RPMI8226 (cell line): ENCODE measurements at places on chromosomes 2 and 18.

DNA sequence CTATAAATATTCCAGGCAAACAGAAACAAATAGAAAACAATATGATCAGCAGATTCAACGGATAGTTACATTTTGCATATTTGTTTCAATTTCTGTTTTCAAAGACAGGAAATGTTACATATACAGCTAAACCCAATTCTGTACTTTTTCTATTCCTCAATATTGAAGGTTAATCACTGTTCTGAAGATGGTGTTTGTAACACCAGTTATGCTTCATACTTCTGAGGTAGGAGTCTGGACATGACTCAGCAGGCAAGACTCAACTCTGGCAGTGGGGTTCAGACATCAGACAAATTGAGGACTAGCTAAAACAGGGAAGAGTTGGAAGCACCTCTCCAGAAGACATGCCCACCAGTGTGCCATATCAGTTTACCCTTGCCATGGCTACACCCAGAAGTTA is 16.6 kb downstream of the SERPINB13 start:
- DNase-seq: no peak

DNA sequence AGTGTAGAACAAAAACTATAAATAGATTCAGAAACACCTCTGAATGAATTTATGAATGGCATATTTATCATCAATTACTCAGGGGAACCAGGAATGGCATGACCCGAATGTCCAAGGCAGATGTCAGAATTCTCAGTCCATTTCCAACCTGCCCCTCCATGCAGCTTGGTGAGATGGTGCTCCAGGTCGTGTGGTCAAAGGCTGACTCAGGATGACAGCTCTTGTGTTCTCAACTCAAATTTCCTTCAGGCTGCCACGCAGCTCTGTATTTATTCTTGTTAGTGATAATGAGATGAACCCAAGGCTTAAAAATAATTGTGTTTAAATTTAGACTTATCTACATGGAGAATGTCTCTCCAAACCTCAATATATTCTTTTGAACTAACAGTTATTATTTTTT is 146.9 kb downstream of the METTL4 start:
- no peak for DNase-seq

- DNase-seq: peak; percentile 65
Observed at GRCh38 chr2:9663008-9663879, 32.4 kb upstream of the YWHAQ start.

- no peak for DNase-seq
Observed at GRCh38 chr2:127953849-127954248, 68.1 kb upstream of the AMMECR1L start.

GRCh38 chr18:58223717-58224424 is 179.8 kb downstream of the NEDD4L start:
- DNase-seq: peak; percentile 38

GRCh38 chr18:37529863-37530262 is 35.7 kb downstream of the CELF4 start:
- DNase-seq: no peak

GRCh38 chr2:26576565-26577441 is 64.4 kb downstream of the CIB4 start:
- DNase-seq: no peak

- DNase-seq: no peak
Observed at GRCh38 chr18:8366656-8367055, 242.6 kb upstream of the RAB12 start.

DNA sequence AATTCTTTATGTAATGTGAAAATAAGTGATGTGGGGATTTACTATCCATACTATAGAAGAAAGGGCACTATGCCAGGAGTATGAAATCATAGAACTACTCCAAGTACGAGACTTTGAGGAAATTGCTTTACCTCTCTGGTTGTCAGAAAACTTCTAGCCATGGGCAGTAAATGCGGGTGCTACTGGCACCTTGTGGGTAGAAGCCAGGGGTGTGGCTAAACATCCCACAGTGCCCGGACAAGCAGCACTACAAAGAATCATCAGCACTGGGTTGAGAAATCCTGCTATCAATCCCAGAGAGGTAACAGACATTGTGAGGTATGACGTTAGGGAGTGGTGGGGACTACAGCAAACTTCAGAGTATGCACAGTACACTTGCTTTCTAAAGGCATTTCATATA is 453.5 kb upstream of the TNP1 start:
- no peak for DNase-seq

DNA sequence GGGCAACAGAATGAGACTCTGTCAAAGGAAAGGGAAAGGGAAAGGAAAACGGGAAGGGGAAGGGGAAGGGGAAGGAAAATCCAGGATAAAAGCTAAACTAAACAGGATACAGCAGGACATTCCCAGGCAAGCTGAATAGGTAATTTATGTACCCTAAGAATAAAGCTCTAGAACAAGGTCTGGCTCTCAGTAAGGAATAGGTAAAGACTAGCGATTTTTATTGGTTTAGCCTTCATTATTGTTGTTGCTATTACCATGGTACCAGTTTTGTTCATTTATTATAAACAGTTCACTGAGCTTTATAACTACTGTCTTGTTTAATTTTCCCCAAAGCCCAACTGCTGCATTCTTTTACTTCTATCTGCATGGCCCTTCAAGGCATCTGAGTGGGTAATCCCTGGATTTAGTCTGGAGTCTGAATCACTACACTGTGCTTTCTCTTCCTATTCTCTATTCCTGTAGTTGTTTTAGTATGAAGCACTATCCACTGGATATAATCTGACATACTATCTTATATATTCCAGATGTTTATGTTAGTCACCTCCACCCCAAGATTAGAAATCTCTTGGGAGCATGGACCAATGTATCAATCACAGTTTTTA is 127.1 kb upstream of the TANK start:
- no peak for DNase-seq

GRCh38 chr18:4400911-4401310 is 54.2 kb downstream of the DLGAP1 start:
- no peak for DNase-seq

- no peak for DNase-seq
Observed at GRCh38 chr2:235582081-235582686, 88.3 kb downstream of the AGAP1 start.

GRCh38 chr2:168003876-168004275 is 243.5 kb downstream of the STK39 start:
- DNase-seq: no peak

- DNase-seq: peak; percentile 28
Observed at GRCh38 chr2:133561045-133561852, 7.0 kb downstream of the NCKAP5 start.

DNA sequence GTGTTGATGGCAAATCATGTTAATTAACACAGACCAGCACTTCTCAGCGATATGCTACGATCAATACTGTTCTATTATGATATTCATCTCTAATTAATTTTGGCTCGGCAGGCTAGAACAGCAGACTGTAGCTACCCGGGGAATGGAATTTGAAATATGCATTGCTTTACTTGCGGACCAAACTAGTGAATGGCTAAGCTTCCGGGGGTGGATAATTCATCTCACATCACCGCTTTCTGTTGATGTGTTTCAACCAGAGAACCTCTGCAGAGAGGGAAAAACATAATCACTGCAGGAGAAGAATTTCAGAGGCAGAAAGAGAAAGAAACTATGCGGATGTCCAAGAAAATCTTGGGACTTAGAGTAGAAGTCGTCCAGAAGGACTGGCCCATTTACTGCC is 490.9 kb downstream of the STK39 start:
- DNase-seq: no peak

DNA sequence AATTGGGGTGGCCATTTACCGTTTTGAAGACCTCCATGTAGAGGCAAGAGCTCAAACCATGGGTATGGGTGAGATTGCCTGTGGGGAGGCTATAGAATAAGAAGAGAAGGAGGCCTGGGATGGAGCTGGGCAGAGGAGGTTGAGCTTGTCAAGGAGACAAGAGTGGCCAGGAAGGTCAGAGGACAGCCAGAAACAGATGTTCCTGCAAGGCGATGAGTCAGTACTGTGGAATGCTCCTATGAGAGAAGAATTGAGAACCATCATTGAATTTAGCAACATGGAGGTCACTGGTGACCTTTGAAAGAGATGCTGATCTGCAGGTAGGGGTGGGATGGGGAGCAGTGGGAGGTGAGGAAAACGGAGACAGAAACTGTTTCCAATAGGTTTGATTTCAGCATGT is 3.5 kb downstream of the ACSL3 start:
- DNase-seq: no peak

DNA sequence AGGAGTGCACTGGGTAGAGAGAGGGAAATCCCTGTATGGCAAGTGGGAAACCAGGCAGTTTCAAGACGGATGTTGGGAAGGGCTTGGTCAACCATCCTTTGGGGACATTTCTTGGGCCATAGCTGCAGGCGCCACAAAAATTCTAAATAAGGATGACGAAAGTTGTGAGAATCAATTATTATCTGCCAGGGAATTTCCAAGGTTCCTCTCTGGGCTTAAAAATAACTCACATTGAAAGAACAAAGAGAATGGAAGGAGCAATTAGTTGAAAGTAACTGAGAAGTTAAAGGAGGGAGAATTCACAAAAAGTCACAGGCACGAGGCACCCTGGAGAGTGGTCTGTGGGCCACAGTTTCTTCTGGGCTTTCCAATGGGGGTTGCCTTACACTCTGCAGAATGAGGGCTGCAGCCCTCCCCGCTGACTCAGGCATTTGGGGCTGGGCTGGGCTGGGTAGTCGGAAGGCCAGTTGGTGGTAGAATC is 195.7 kb downstream of the SMAD7 start:
- DNase-seq: no peak

DNA sequence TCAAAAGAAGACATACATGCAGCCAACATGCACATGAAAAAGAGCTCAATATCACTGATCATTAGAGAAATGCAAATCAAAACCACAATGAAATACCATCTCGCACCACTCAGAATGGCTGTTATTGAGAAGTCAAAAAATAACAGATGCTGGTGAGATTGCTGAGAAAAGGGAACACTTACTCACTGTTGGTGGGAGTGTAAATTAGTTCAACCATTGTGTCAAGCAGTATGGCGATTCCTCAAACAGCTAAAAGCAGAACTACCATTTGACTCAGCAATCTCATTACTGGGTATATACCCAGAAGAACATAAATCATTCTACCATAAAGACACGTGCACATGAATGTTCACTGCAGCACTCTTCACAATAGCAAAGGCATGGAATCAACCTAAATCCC is 95.5 kb upstream of the XIRP2 start:
- no peak for DNase-seq
